NCI-H1436 (cell line): ENCODE measurements at places on chromosomes 1 and 21.

DNA sequence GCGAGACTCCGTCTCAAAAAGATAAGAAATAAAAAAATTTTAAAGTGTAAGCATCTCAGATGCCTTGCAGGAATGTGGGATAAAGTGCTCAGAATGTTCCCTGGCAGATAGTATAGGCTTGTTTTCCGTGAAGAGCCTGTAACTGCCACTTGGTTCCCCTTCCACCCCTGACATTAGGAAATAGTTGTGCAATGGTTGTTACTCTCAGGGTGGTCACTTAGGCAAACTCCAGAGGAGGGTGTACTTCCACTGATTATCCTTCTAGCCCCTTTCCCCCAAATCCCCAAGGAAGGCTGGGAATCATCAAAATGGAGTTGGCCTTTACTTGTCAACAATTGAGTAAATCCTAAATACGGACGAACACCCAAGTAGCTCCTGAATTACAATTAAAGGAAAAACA, 10.4 kb downstream of the RPL11 start:
- DNase-seq = no peak

- no peak for DNase-seq
Observed at GRCh38 chr21:37405629-37406028, 39.1 kb downstream of the DYRK1A start.

DNA sequence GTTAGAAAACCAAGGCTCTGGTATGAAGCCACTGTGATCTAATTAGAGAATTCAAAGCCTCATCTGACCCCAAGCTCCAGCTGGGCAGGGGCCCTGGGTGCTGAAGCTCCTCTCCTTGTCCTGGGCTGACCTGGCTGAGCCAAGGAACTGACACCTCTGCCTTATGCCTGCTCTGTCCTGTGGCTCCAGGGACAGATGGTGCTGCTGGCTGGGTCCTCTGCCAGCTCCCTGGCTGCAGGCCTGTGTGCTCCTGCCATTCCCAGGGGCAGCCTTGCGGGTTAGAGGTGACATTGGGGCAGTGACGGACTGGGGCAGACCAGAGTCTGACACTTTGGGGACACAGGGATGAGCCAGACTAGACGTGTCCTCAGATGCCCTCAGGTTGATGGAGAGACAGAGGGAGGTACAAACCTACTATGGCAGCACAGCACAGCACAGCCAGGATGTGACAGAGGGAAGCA, 11.8 kb downstream of the ACOT11 start:
- DNase-seq = no peak

DNA sequence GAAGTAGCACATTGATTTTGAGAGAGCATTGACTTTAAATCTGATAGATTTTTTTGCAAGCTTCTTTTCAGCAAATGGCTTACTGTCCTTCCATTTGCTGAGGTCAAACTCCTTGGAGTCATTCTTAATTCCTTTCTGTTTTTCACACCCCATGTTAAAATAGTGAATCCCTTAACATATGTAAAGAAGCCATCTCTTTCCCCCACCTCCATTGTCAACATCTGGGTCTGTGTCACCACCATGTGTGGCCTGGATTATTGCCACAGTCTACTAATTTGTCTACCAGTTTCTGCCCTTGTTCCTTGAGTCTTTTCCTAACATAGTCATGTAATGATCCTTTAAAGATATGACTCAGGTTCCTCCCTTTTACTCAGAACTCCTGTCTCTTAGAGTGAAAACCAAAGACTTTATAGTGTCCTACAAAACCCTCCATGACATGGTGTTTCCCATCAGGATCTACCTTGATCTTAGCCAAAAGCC, 104.7 kb downstream of the ST6GALNAC3 start:
- DNase-seq = no peak

- DNase-seq = no peak
Observed at GRCh38 chr21:43868461-43868860, 3.4 kb downstream of the AGPAT3 start.

GRCh38 chr1:162832470-162832869, 28.5 kb downstream of the CCDC190 start:
- no peak for DNase-seq

DNA sequence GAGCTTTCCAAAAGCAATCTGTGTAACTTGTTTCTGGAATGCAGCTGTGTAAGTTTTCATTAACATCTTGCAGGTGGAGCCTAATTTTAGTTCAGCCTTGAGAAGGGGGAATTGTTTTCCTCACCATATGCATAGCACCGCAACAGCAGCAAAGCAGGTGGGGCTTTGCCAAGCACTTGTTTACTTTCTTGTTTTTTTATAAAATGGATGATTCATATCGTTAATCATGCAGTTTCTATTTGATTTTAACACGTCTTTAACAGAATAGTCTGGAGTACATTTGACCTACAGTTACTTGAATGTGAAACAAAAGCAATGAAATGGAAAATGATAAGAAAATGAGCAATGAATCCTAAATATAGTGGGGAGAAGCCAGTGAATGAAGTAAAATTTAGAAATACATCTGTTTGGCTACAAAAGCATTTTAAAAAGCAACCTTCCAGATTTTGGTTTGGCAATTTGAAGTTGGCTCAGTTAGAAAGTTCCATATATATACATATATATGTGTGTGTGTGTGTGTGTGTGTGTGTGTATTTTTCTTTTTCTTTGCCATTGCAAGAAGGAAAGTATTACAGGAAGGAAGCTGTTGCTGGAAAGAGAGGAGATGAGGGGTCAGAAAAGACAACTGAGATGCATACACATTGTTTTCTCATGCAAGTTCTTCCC, 119.0 kb upstream of the ADGRL2 start:
- DNase-seq = no peak
